A549 (cell line): ENCODE measurements at places on chromosomes 7 and 10.

- DNase-seq: no peak
Observed at GRCh38 chr10:131915990-131916766, 15.4 kb downstream of the PPP2R2D start.

- DNase-seq: no peak
Observed at GRCh38 chr7:932651-932975, 21.9 kb downstream of the ADAP1 start.

- DNase-seq: no peak
Observed at GRCh38 chr10:6988654-6989053, 408.6 kb upstream of the PRKCQ start.

DNA sequence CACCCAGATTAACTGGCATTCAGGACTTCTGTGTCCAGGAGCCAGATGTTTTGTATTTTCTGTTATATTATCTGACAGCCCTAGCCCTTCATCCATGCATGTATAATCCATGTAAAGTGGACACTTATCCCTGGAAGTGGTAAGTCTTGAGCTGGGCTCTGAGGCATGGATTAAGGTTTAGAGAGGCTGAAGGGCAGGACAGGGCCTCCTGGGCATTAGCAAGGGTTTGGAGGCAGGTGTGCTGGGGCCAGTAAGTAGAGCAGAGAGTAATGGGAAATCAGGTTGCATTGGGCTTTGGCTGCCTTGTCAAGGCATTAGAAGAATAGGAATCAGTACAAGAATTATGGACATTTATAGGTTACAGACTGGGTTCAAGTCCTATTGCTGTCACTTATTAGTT is 138.0 kb downstream of the DYNC1I1 start:
- DNase-seq: no peak

DNA sequence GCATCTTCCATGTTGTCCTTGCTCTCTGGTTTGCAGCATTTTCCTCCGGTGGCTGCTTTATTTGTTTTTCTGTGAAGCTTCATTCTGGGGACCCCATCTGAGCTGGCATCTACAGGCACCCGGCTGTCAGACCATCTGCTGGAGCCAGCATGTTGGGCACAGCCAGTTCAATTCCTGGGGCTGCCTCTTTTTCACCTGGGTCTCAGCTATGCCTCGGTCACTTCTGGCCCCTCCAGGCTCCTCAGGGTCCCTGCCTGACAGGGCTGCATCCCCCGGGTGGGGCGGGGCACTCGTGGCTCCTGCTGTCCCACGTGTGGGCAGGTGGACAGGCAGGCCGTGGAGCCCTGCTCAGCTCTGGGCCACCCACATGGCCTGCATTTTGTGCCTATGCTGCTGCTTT is 8.1 kb downstream of the SCART1 start:
- DNase-seq: no peak

- no peak for DNase-seq
Observed at GRCh38 chr10:7046615-7047014, 364.2 kb downstream of the SFMBT2 start.

DNA sequence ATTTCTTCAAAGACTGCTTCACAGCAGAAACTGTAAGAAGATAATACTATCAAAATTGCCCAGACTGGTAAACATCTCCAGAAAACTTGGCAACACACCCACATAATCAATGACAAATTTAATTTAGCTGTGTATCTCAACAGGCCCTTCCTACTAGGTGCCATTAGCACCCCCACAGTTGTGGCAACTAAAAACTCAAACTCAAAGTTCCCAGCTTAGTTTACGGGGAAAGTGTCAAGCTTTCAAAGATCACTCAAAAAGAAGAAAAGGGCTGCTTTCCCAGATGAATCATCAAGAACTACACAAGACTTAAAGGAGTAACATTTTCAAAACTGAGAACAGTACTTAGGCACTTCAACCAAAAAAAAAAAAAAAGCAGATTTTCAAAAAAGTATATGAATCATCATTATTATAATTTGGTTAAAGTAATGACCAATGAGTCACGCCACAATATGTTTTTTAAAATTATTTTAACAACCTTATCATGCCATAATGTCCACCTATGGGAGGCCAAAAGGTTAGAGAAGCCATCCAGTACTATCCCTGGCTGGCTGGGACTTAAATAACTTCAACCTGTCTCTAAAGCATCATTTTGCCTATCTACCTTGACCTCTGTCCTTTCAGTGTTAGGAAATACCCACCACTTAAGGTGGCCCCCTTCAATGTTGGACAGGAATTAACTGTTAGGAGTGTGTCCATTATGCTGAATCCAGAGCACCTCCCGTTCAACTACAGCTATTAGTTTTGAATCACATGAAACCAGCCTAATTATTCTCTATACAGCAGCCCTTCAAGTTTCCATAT is 90.8 kb downstream of the ZFAND4 start:
- DNase-seq: no peak

- no peak for DNase-seq
Observed at GRCh38 chr7:18040196-18040595, 12.6 kb upstream of the PRPS1L1 start.
